ENCODE measurements at places on chromosomes 5 and 9.

- no peak for DNase-seq
Measured at GRCh38 chr9:109604131-109604530, 106.0 kb upstream of the PTPN3 start.

- DNase-seq, result no peak
Measured at GRCh38 chr5:79229357-79230174, 6.4 kb upstream of the JMY start.

DNA sequence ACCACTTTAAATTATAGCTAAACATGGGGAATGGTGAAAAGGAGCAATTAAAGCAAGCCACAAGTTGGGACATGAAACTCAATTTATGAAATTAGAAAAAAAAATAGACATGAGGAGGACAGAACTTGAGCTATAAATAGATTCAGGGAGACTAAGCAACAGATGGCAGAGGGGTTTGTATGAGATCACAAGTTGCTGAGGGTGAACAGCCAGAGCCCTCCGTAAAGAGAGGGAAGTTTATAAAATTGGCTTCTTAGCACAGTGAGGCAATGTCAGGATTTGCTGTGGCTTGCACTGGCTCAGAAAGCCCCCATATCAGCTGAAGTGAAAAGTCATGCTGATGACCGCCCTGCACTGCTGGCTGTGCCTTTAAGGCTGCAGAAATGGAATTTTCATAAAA, 443.4 kb upstream of the CD180 start:
- DNase-seq, result no peak

DNA sequence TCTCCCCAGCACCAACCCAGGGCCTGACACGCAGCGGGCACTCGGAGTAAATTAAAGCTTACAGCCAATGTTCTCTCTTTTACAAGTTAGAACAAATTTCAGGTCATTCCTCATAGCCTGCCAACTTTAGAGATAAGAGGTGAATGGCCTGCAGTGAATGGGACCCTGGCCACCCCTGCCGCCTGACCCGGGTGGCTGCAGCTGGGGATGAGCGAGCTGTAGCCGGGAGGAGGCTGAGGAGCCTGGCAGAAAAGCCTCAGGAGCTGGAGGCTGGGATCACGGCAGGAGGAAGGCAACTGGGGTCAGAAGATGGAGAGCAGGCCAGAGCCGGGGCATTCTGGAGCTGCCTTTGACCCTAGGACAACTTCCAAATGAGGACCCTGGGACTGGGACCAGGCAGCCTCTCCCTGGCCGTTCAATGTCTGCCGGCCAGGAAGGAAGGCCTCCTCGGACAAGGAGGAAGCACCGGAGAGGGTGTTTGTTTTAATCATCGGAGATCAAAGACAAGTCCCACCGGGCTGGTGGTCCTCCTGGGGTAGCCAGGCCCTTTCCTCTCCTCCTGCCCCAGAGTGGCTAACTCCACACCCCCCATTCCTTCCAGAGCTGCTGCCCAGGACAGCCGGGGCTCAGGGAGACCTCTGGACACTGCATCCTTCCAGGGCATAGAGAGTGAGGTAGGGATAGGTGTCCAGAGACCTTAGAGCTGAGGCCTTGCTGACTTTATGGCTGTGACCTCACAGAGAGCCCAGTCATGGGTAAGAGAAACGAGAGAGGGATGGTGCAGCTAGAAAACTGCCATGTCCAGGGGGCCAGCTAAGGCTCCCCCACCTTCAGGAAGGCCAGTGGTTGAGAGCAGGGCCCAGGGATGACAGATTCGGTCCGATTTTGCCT, 87.3 kb upstream of the LMX1B start:
- DNase-seq, result no peak

GRCh38 chr5:65061974-65062353, 293.2 kb downstream of the CWC27 start:
- no peak for DNase-seq

DNA sequence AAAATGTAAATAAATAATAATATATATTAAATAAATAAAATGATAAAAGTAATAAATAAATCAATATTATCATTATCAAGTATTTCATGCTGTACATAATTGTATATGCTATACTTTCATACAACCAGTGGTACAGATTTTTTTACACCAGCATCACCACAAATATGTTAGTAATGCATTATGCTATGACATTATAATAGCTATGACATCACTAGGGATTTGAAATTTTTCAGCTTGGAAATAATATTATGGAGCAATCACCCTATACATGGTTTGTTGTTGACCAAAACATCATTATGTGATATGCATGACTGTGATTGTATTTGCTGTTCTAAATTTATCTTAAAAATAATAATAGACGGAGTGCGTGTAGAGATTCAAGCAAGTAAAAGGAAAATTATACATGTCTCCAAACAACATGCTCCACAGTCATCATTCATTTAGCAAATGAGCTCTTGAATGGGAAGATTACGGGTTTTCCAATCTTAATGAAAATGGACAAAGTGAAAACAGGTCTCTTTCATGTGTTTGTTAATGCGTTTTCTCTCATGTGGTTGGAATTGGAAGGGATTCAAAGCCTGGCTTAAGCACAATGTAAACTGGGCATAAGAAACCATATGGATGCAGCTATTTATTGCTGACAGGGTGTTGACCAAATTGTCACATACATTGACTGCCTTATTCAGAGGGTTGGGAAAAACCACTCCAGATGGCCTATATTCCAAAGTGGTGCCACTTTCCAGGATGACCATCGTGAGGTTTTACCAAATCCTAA, 643.0 kb upstream of the RGMB start:
- no peak for DNase-seq

DNA sequence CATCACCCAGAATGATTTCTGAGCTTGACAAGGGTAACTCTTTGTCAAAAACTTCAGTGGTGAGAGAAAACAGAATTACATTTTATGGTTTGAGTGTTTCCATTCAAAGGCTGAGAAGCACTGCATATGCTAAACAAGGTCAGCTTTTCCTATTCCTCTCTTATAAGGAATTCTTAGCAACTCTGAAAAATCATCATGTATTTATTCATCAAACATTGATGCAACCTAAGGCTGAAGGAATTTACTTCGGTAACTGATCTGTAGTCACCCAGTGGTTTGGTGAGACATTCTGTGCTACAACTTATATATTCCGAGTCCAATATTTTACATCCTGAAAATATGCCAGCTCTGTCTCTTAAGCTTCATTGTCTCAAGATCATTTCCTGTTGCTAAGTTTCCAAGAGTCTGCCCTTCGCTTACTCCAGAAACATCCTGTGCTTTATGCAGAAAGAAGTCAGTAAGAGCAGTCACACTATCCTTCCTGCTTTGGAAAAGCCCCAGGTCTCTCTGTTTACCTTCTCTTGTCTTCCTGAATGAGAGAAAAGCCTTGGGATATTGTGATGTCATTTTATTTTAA, 176.6 kb upstream of the TBCA start:
- no peak for DNase-seq

DNA sequence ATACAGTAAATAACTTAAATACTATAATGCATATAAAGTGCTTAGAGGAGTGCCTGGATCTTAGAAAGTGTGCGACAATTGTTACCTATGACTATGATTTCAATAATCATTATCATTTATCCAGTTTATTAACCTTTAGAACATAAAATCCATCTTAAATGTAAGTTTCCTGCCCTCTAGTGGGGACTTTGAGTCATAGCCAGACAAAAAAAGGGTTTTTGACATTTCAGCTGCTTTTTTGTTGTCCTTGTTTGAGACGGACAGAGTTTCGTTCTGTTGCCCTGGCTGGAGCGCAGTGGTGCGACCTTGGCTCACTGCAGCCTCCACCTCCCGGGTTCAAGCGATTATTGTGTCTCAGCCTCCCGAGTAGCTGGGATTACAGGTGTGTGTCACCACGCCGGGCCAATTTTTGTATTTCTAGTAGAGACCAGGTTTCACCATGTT, 9.7 kb upstream of the C9orf152 start:
- DNase-seq, result no peak

- DNase-seq, result no peak
Measured at GRCh38 chr5:83789371-83789770, 68.7 kb upstream of the HAPLN1 start.

GRCh38 chr9:21670374-21670773, 132.1 kb upstream of the MTAP start:
- no peak for DNase-seq

DNA sequence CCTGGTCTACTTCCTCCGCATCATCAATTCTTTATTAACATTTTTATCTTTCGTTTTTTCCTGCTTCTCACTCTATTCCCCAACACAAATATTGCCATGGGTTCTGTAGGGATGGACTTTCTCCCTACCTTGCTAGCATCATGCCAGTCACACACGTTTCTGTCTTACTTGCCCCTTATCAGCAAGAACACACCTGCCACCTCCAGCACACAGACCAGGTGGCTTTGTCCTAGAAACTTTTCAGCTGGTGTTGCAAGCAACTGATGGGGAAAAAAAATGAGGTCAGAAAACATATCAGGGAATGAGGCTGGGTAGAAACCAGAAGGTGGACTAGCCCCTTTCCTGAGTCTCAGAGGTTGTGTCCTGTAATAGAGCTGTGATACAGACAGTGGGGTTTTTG, 5.8 kb downstream of the SH3RF2 start:
- DNase-seq, result no peak

GRCh38 chr9:114899461-114899860, 30.9 kb downstream of the TNFSF8 start:
- DNase-seq, result no peak

DNA sequence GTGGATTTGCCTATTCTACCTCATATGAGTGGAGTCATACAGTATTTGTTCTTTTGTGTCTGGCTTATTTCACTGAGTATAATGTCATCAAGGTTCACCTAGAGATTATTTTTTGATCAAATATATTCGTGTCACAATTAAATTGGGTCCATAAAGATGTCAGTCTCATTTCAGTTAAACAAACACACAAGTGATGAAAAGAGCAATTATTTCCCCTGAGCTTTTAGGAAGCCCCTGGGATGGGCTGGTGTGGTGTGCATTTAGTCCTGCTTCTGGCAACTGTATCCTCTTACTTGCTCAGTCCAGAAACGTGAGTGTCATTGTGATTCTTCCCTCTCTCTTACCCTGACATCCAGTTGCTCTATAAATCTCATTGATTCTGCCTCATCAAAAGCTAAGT, 52.8 kb upstream of the CARTPT start:
- DNase-seq, result no peak

DNA sequence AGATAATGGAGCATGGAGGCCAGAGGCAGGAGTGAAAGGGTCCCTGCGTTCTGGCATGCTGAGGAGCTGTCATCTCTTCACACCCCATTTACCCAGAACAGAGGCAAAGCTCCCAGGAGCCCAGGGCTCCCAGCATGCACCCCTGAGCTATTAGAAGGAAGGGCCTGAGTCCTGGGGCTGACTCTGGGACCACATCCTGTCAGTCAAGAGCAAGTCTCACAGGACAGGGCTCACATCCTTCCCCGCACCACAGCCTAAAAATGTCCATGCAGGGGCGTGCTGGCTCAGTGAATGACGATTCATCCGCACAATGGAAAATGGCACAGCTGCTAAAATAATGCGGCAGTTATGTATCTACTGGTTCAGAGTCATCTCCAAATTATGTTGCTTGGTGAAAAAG, 31.4 kb downstream of the CAMK2A start:
- DNase-seq, result no peak

DNA sequence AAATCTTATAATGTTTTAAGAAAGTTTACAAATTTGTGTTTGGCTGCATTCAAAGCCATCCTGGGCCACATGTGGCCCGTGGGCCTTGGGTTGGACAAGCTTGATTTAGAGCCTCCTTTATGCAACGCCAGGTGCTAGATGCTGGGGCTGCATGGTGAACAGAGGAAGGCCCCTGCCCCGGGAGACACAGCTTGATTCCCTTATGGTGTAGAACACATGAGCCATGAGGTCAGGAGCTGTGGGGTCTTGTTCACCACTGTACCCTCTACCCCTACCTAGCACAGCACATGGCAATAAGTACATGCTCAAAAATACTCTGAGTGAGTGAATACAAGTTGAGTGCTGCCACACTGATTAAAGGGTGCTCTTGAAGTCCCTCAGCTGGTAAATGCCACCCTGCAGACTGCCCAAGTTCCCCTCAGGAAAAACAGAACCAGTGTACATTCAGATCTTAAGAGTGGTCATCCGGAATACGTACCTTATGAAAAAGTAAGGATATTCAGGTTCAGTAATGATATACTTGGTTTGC, 71.9 kb downstream of the ARRDC3 start:
- no peak for DNase-seq

DNA sequence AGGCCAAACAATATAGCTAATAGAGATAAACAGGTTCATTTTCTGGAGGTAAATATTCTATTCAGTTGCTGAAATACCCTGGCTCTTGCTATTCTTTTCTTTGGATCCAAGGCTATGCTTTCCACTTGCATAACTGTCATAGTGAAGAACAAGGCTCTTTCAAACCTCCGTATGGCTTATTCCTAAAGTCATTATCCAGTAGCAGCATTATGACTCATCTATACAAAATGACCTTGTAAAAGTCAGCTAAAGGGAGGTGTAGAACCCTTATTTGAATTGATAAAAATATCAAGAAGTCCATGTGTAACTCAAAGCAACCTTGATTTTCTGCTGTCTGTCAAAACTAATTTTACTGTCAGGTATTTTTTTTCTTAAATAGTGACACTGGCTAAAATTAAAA, 447.8 kb downstream of the PLK2 start:
- no peak for DNase-seq

GRCh38 chr5:63878788-63879187, 83.5 kb downstream of the HTR1A start:
- no peak for DNase-seq

DNA sequence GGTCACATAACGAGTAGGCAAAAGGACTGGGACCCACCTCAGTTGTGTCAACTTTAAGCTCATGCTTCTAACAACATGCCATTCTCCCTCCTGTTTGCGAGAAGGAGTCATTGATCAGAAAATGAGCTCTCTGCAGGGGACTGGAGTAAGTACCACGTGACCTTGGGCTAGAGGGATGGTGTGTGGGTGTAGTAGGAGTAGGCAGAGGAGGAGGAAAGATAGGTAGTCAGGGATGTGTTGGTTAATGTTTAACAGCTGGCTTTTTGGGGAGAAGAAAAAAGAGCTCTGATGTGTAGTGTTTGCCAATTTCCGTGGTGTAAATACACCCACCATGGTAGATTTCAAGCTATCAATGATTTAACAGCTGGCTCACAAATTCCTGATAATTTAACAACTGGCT, 160.3 kb upstream of the TBC1D2 start:
- no peak for DNase-seq

GRCh38 chr9:83538172-83538889, at the start of gene FRMD3:
Gene FRMD3 (minus strand): TSS chr9:83538401. CDS start chr9:83538231, 170 bp downstream.
- peak; percentile 6 for DNase-seq

GRCh38 chr9:82606492-82607382, 456.2 kb downstream of the RASEF start:
- DNase-seq, result no peak

GRCh38 chr5:10623305-10623910, 59.5 kb downstream of the ANKRD33B start:
- no peak for DNase-seq

- no peak for DNase-seq
Measured at GRCh38 chr5:147731431-147732290, 50.9 kb downstream of the JAKMIP2 start.
